ENCODE measurements at places on chromosomes 5 and 9.

DNA sequence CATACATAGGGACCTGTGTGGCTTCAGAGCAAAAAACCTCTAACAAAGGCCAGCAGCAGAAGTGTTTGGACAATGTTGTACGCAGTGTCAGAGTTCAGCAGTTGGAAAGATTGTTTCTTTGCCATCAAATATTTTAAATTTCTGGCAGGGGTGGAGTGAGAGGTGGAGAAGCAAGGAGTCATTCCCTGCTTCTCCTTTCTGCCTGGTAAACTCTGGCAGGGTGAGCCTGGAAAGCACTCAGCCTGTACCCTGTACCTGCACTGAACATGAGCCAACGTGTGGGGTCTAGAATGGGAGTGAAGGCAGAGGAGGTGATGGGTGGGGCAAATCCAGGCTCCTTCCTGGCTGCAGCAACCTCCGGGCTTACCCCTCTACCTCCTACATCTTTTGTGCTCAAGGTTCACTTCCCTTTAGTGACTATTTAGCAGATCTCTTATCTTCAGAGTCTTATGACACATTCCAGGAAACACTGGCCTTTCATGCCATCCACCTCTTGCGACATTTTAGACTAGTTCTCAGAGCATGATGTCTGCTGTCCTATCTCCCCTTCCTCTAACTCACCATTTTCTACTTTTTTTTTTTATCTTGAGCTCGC, 445.0 kb upstream of the PIK3R1 start:
- no peak for DNase-seq

GRCh38 chr5:80034962-80035821, at the start of gene THBS4:
THBS4 (plus strand) TSS chr5:80035348; CDS start chr5:80035538, 190 bp downstream.
- no peak for DNase-seq

DNA sequence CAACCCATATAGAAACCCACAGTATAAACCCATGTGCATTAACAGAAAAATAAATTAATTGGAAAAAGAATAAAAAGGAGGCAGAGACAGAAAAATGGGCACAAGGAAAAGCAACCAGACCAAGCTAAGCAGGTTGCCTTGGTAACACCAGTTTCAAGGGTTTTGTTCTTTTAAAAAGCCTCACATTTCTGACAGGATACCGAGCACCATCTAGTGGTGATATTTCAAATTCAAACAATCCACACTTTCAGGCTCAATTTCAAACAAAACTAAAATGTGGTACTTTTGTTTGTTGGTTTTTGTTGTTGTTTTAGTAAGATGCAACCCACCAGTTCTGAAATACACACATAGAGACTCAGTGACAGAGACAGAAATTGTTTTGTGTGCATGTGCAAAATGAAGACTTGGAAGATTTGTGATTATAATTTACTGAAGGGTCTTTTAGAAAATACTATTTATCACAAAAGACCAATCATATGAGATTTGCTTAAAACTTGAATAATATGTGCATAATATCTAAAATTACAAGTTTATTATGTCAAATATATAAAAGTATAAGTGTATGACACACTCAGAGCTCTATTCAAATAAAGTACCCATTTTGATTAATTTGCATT, 318.2 kb downstream of the SLCO4C1 start:
- DNase-seq = no peak

- DNase-seq = no peak
Measured at GRCh38 chr9:89655056-89655989, 50.5 kb downstream of the GADD45G start.

- DNase-seq = no peak
Measured at GRCh38 chr9:4211032-4211725, 88.7 kb downstream of the GLIS3 start.

GRCh38 chr9:109880276-109881169, 100.5 kb downstream of the PALM2AKAP2 start:
- no peak for DNase-seq

- no peak for DNase-seq
Measured at GRCh38 chr5:72291601-72292000, 28.4 kb downstream of the MRPS27 start.

GRCh38 chr9:108291586-108291932, 564.2 kb downstream of the ACTL7B start:
- DNase-seq = no peak

GRCh38 chr5:15538516-15538915, 38.5 kb downstream of the FBXL7 start:
- DNase-seq = no peak

GRCh38 chr5:82312373-82312856, 34.3 kb upstream of the RPS23 start:
- DNase-seq = no peak

- no peak for DNase-seq
Measured at GRCh38 chr5:79481574-79481973, 32.4 kb downstream of the HOMER1 start.

- DNase-seq = no peak
Measured at GRCh38 chr9:135414293-135414692, 65.3 kb upstream of the PPP1R26 start.

DNA sequence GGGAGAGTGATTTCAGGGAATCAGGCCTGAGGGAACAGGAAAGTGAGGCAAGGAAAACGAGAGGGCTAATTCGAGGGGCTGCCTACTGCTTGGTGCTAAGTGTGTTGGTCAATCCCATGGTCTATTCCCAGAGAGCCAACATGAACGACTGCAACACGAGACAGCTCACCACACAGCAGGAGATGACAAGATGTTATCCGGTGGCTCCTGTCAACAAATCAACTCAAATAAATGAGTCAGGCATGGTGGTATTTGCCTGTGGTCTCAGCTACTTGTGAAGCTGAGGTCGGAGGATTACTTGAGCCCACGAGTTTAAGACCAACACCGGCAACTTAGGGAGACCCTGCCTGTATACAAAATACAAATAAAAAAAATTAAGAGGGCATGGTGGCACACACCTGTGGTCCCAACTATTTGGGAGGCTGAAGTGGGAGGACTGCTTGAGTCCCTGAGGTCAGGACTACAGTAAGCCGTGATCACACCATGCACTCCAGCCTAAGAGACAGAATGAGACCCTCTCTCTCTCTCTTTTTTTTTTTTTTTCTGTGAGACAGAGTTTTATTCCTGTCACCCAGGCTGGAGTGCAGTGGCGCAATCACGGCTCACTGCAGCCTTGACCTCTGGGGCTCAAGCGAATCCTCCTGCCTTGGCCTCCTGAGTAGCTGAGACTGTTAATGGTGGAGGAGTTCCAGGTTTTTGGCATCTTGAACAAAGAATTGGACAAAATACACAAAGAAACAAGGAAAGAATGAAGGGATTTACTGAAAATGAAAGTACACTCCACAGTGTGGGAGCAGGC, 9.0 kb upstream of the FAF2 start:
- DNase-seq = no peak

DNA sequence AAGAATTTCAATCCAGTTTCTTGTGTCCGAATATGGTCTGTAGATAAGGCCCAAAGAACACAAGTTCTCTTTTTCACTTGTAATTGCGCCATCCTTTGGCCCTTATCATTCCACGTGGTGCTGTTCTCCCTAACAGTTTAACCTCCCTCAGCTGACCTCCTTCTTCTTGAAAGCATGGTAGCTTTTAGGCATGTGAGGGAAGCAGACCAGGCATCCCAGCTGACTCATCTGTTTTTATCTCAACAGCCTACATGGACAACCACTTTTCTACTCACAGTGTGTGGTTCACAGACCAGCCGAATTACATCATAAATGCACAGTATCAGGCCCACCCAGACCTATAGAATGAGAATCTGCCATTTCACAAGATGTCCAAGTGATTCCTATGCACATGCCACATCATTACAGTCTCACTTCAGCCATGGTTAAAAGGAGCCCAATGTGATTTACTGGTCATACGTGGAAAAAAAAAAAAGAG, 26.9 kb upstream of the PLIN2 start:
- DNase-seq = no peak

DNA sequence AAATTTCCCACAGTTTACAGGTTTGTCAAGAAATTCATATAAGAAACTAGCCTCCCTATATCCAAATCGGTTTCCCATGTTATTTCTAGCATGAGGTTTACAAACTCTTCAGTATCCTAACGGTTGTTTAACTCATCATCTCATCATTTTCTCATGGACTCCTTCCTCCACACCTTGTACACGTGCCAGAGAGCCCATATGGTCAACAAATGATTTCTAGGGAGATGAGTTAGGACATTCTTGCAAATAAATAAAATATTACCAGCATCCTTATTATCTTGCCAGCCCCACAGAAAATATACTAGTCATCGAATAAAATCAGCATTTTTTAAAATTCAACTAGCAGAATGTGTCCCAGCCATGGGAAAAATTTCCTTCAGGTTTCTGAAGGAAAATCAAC, 285.2 kb downstream of the EBF1 start:
- no peak for DNase-seq

GRCh38 chr9:16314476-16314875, 556.0 kb downstream of the BNC2 start:
- DNase-seq = no peak

- DNase-seq = no peak
Measured at GRCh38 chr9:89986190-89986589, 381.4 kb downstream of the GADD45G start.

DNA sequence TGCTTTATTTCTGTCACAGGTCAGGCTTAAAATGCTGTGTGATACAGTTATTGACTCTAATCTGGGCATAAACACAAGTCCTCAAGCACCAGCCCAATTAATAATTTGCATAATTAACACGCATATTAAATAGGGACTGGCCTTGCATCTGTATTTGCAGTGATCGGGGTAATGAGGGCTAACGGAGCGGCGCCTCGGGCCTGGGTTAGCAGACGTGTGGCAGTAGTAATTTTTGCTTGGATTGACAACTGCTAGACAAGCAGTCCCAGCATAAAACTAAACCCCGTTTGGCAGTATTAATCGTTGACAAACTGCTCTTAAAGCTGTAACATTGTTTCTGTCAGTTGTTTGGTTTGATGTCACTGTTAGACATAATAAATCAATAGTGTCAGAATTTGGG, 109.2 kb downstream of the PBX3 start:
- DNase-seq = no peak

- no peak for DNase-seq
Measured at GRCh38 chr9:86036555-86036954, 62.8 kb downstream of the GOLM1 start.

- no peak for DNase-seq
Measured at GRCh38 chr9:91192381-91193086, 169.2 kb downstream of the AUH start.

GRCh38 chr5:133421394-133421793, 190.9 kb downstream of the FSTL4 start:
- DNase-seq = no peak

GRCh38 chr5:60177596-60177995, 284.1 kb upstream of the PDE4D start:
- DNase-seq = no peak

DNA sequence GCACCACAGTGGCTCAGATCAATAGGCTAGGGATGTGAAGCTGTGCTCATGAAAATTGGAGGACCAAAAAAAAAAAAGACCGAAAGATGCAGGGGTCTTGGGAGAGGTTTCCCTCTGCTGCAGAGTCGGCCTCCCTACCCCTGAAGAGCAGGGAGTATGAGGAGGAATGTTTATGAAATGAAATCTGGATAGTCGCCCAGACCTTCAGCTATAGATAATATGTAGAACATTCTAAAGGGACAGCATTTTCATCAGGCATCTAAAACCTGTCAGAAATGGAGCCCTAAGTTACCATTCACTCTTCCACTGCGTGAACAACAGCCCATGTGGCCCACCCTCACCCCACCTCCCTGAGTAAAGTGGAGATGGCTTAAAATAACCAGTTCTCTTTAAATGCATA, 122.9 kb downstream of the TMEM174 start:
- no peak for DNase-seq

GRCh38 chr5:141529002-141529401, 40.1 kb downstream of the PCDHGC5 start:
- DNase-seq = no peak

DNA sequence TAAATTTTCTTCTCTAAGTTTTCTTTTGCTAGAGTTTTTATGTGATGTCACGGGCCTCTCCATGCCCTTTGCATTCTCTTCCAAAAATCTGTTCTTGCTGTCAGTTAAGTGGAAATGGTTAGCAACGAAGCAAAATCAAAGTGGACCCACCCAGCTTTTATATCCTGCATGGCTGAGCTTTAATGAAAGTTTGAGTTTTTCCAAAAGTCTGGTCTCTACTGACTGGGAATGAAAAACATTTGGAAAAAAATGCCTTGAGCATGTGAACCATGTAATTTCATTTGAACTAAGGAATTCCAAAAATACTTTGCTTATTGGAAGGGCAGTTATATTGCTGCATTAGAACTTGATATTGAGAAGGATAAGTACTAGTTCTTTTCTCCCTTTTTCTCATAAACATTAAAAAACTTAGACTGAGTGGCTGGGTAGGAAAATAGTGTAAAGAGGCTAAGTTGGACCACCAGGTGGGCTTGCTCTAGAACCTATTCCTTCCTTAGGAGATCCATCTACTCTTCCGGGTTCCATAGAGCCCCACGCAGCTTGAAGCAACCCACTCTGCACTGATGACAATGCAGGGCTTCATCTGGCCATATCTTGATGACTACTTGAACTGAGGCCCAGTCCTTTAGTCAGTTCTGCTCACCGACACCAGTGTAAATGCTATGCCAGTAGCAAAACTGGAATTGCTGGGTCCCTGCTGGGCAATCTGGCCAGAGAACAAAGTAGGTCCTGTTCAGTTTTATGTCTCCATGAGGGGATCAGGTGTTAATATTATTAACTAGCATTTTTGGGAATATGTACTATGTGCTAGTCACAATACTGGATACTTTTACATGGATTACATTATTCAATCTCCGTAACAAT, 17.4 kb upstream of the RIC1 start:
- no peak for DNase-seq

DNA sequence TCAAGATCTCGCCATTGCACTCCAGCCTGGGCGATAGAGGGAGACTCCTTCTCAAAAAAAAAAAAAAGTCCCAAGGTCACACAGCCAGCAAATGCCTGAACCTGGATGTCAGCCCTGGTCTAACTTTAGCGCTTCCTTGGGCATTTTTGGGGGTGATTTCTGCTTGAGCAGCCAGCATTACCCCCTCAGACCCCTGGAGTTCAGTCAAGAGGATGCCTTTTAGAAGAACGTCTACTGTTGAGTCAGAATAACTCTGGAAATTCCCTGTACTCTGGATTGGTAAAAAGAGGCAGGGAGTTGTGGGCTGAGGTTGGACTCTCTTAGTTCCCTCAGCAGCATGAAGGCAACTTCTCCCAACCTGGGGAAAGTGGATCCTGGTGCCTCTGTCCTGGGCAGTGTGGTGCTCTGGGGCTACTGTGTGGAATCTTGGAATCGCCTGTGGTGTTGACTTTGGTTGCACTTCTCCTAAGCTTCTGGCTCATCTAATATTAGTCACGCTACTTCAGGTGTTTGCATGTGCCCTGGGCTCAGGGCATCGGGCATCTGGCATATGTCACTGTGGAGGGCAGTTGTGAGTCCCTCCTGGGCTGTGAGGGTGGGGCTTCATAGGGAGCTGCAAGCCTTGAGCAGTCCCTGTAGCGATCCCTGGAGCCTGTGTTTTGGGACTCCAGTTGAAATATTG, 32.2 kb downstream of the STXBP1 start:
- no peak for DNase-seq

- DNase-seq = no peak
Measured at GRCh38 chr5:123705741-123706140, 193.8 kb downstream of the CSNK1G3 start.

GRCh38 chr5:159105145-159106053, 5.7 kb upstream of the EBF1 start:
- no peak for DNase-seq

GRCh38 chr9:16625161-16625631, 245.3 kb downstream of the BNC2 start:
- DNase-seq = no peak

Measured in stimulated activated CD8-positive, alpha-beta memory T cell treated with anti-CD3 and anti-CD28 coated beads, Interleukin-15, amount 100 ng/mL, for 24 hours (primary cell).